ENCODE measurements at places on chromosomes 3 and 15. TPM values are rescaled to one million over a fixed set of nuclear protein-coding genes. Genes with fewer than 3 reads are reported as not detected.

DNASE1L3 gene
- total RNA-seq = 0.97 TPM

KIF9 gene
- 5.3 TPM for total RNA-seq

MUSTN1 gene
- not detected for total RNA-seq

GOLGA8G gene
- not detected for total RNA-seq

ZNF80 gene
- total RNA-seq = not detected

PIGX gene
- 26.7 TPM for total RNA-seq

CAMK1 gene
- 30.7 TPM for total RNA-seq

RPL14 gene
- total RNA-seq = 376 TPM

ZDHHC19 gene
- total RNA-seq = not detected

LRRC31 gene
- not detected for total RNA-seq

CFAP20DC gene
- total RNA-seq = 4.5 TPM

NPAP1 gene
- not detected for total RNA-seq

CHL1 gene
- not detected for total RNA-seq

MRAS gene
- 20.4 TPM for total RNA-seq

TRH gene
- not detected for total RNA-seq

DIS3L gene
- 18.6 TPM for total RNA-seq

ACAP2 gene
- total RNA-seq = 32.7 TPM

COPS2 gene
- 53.1 TPM for total RNA-seq

ACKR2 gene
- total RNA-seq = not detected

ROPN1 gene
- not detected for total RNA-seq

HPS3 gene
- 9.2 TPM for total RNA-seq

CHRNA5 gene
- 0.49 TPM for total RNA-seq

CACNA2D2 gene
- not detected for total RNA-seq

KNG1 gene
- not detected for total RNA-seq

NGRN gene
- total RNA-seq = 59.9 TPM

NOX5 gene
- 0.18 TPM for total RNA-seq

DET1 gene
- 5.2 TPM for total RNA-seq

SUCLG2 gene
- 32.3 TPM for total RNA-seq

ITPKA gene
- total RNA-seq = 0.49 TPM

BLOC1S6 gene
- 37.5 TPM for total RNA-seq

CA12 gene
- total RNA-seq = 64.3 TPM

GALK2 gene
- total RNA-seq = 21.1 TPM

CYP8B1 gene
- not detected for total RNA-seq

GADL1 gene
- total RNA-seq = not detected

TRIM71 gene
- not detected for total RNA-seq

DNAH12 gene
- total RNA-seq = not detected

TMEM207 gene
- not detected for total RNA-seq

ADIPOQ gene
- not detected for total RNA-seq

RGMA gene
- total RNA-seq = 7.0 TPM

PFN2 gene
- total RNA-seq = 54.9 TPM

DALRD3 gene
- 41.3 TPM for total RNA-seq

MAGI1 gene
- 12.8 TPM for total RNA-seq

IGF1R gene
- total RNA-seq = 17.7 TPM

SATB1 gene
- 6.0 TPM for total RNA-seq

CLDN1 gene
- total RNA-seq = 0.32 TPM

OPA1 gene
- 33.5 TPM for total RNA-seq

All from cardiac atrium fibroblast (primary cell).